CD4-positive, alpha-beta T cell treated with Interleukin-6 at 100 ng/mL for 8 hours (primary cell): ENCODE measurements at places on chromosomes 5 and 9.
A peak's percentile ranks its signal among the peaks of the same experiment; 100 is the strongest.

GRCh38 chr5:167247816-167248215 lies 1043.6 kb upstream of the WWC1 start:
- DNase-seq, result no peak

DNA sequence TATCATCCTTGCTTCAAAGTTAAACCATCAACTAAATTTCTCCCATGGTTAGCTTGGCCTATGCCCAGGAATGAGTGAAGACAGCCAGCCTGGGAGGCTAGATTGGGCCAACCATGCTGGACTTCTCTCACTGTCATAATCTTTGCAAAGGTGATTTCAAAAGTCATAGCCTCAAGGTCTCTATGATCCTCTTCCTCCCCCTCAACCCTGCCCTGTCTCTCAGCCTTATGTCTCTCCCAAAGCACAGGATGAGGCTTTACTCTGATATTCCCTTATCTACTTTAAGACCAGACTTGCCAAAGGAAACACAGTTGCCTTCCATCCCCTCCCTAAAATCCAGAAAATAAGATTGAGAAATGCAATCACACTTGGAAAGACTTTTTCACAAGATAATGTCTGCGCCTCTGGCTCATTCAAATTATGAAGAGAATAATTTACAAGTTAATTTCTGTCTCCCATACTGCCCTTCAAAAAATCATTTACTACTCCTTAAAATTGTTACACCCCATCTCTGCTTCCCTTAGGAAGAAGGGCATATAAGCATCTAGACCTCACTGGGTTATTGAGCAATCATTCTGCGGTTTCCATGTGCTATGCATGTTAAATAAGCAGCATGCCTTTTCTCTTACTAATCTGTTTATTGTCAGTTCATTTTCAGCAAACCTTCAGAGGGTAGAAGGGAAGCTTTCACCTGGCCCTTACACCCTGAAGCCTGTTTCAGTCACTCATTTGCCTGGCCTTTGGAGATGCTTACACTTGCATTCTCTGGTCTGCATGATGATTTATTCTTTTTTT lies 113.8 kb upstream of the ANKRD55 start:
- DNase-seq, result no peak

DNA sequence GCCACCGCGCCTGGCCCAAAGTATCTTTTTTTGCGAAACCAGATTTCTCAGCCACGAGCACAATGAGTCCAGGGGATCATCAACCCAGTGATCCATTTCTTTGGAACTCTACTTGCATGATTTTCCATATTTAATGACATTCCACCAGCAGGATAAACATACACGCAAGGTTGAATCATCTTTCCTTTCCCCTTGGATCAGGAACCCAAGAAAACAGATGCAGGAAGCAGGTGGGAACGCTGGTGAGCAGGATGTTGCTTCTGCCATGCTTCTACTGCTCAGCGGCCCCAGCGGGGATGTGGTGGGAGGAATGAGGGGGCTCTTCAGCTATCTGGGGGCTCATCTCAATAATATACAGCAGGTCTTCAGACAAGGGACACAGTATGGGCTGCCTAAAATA lies 118.2 kb downstream of the SEC61B start:
- no peak for DNase-seq

DNA sequence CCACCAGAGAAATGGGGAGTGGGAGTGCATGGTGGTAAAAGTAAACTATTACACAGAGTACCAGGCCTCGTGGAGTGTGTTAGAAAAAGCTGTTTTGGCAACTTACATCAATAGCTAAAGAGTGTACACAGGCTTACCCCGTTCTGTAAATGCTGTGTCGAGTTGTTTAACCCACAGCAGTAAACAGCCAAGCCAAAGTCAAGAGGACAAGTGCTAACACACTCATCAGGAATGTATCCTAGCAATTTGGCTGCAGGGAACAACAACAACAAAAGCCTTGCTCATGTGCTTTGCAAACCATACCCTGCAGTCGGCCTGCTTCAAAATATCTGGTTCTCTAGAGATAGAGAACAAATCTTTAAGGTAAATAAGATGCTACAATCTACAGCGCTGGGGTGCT lies 15.9 kb downstream of the DAP start:
- no peak for DNase-seq

DNA sequence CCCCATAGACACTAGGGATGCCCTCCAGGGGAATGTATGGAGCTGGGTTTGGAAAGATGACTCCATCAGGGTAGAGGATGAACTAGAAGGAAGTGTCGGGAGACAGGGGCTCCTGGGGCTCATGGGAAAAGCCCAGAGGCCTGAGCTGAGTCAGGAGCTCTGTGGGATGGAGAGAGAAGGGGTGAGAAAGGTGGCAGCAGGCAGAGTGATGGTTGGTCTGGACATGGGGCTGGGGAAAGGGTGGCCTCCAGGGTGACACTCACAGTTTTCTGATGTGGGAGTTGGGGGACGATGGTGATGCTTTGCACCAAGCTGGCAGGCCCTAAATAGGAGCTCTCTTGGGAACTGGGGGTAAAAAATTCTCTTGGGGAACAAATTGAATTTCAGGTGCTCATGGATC lies 213.5 kb upstream of the MVB12B start:
- DNase-seq, result no peak

DNA sequence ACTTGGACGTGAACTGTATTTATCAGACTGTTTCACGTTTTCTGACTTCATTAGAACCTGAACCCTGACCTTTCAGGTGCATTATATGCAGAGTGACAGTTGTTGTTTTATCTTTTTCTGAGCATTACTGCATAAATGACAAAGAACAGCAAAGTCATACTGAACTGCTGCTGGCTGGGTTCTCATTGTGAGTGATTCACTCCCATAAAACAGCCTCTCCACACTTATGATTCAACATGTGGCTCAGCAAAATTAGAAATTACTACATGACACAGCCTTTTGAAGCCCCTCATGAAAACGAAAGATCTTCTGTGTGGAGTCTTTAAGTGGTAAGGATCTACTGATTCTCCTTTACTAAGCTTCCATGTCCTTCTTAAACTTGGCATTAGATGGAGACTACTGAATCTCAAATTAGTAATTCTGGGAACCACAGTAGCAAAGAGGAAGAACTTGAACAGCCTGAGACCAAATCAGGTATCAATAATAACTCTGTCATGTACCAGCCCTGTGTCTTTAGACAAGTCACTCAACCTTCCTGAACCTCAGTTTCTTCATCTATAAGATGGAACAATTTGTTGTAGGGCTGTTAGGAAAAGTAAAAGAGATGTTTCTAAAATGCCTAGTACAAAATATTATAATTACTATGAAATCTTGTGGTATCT lies 172.3 kb upstream of the GNA14 start:
- DNase-seq, result no peak

DNA sequence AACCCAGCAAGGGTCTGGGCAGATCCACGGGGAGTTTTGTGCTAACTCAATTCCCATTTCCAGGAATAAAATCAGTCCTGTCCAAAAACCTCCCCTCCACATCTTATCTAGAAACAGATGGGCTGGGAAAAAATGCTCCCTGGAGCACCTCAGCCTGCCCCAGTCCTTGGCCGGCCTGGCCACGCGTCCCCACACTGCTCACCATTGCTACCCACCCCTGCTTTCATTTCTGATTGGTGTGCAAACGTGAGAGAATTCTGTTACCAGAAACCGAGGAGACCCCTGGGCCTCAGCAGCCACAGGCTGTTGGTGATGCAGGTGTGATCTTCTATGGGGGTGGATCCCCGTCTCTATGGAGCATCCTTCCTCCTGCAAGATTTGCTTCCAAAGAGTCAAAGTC lies 38.0 kb upstream of the OLFM1 start:
- no peak for DNase-seq

- peak; percentile 8 for DNase-seq
These were observed 53.7 kb upstream of the TEX48 start for GRCh38 chr9:114735704-114736103.

- no peak for DNase-seq
These were observed 243.4 kb downstream of the ARRDC3 start for GRCh38 chr5:91139572-91140200.

DNA sequence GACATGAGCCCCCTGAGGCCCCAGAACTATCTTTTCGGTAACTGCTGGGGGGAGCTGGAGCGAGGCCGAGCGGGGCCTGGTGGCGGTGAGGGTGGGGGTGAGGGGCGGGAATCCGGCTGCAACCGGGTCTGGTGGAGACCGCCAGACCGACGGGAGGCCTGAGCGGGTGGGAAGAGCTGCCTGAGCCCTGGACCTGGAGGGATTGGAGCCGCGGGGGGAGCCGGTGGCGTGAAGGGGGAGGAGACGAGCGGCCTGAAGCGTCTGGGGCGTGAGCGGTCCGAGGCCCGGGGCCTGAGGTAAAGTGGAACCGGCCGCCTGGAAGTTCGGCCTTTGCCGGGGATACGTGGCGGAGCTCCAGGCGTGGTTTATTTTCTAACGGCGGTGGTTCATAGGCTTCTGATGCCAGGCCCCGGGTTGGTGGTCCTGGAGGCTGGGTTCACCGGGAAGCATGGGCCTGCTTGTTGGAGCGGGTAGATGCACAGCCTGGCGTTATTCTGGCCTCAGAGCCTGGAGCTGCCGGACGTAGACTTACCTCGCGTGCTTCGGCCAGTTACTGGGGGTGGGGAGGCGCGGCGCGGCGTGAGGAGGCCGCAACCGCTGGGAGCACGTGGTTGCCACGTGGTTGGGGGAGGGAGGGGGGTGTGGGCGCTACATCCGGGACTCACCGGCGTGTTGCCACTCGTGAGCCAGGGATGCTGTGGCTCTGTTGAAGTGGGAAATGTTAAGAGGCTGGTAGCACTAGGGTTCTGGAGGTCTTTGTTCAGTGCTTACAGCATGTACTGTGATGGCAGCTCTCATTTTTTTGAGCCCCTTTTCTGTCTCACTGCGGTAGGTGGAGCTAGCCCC lies 544 bp downstream of the NPM1 start:
- peak; percentile 80 for DNase-seq

DNA sequence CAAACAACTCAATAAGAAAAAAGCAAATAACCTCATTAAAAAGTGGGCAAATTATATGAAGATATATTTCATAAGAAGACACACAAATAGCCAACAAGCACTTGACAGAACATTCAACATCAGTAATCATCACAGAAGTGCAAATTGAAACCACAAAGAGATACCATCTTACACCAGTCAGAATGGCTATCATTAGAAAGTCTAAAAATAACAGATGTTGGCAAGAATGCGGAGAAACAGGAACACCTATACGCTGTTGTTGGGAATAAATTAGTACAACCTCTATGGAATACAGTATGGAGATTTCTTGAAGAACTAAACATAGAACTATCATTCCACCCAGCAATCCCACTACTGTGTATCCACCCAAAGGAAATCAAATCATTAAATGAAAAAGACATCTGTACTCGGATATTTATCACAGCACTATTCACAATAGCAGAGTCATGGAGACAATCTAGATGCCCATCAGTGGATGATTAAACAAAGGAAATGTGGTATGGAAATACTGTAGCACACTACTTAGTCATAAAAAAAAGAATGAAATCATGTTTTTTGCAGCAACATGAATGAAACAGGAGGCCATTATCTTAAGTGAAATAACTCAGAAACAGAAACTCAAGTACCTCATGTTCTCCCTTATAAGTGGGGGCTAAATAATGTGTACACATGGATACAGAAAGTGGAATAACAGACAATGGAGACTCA lies 106.8 kb upstream of the FST start:
- DNase-seq, result no peak

GRCh38 chr5:176187276-176188062 lies 50.8 kb upstream of the SIMC1 start:
- DNase-seq, result no peak

DNA sequence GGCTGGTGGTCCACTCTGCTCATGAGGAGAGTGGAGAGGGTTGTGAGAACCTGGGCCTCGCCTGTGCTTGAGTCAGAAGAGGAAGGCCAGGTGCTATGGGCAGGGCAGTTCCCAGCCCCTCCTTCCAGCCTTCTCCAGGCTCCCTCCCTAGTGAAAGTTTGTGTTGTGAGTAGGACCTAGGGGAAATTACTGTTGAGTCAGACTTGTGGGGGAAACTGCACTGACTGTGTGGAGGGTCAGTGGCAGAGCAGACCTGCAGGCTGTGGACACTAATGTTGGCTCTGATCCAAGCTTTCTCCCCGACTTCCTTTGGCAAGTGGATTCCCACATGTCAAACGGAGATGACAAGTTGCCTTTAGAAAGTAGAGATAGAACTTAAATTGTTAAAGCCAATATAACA lies 102.6 kb downstream of the ARHGAP26 start:
- DNase-seq, result no peak

DNA sequence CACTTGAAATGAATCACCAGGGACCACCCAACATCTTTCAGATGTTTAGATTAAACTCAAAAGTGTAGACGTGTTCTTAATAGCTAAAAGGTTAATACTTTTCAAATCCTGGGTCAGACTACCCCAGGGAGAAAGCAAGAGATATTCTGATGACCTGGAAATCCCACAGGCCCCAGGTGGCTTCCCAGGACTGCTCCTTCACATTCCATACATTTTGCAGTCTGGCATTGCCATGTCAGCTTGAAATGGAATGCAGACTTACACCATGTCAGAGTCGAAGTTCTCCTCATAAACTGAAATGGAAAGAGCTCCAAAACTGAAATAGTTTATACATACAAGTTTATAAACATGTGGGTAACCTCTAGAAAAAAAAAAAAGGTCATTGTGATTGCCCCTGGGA lies 61.5 kb downstream of the TMEM167A start:
- no peak for DNase-seq

- no peak for DNase-seq
These were observed 14.6 kb upstream of the TRAF1 start for GRCh38 chr9:120941046-120941770.

DNA sequence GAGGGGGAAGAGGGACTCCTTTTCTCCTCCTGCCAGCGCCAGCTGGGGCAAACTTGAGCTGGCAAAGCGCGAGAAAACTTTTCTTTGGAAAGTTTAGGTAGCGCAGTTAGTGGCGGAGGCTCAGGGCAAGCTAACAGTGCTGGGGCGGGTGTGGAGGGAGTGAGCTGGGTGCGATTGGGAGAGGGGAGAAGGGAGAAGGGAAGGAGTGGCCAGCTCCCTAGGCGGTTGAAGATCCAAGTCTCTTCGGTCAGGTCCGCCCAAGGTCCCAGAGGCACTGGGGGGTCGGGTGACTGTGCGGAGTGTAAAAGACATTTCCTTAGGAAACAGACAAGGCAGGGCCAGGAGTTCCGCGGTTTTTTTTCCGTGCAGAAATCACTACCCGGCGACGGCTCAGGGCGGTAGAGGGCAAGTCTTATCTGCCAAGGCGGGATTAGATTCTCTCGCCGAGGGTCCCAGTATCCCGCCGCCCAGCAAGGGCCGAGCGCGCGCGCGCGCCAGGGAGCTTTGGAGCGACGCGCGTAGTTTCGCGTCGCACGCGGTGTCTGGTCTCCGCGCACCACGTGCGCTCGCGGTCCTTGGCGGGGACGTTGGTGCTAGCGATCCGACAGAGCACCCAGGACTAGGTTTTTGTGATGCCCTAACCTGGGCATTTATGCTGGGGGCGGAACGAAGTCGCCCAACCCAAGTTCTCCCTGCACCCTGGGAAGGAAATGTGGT lies 33.6 kb upstream of the NFIB start:
- no peak for DNase-seq

- DNase-seq, result no peak
These were observed 268.1 kb downstream of the NSG2 start for GRCh38 chr5:174313615-174314014.

DNA sequence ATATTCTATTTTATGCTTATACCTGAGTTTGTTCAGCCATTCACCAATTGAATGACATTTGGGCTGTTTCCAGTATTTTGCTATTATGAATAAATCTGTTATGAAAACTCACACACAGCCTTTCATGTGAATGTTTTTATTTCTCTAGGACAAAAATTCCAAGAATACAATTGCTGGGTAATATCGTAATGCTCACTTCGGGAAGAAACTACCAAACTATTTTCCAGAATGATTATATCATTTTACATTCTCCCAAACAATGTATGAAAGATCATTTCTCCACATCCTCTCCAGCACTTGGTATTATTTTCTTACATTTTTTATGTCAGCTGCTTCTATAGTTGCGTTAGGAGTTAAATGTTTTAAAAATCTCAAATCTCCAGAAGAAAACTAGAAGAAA lies 58.3 kb upstream of the LHFPL2 start:
- DNase-seq, result no peak
